Stimulated activated CD8-positive, alpha-beta memory T cell treated with anti-CD3 and anti-CD28 coated beads, Interleukin-4, amount 100 ng/mL, for 24 hours (primary cell): ENCODE measurements at places on chromosomes 1 and 21.

DNA sequence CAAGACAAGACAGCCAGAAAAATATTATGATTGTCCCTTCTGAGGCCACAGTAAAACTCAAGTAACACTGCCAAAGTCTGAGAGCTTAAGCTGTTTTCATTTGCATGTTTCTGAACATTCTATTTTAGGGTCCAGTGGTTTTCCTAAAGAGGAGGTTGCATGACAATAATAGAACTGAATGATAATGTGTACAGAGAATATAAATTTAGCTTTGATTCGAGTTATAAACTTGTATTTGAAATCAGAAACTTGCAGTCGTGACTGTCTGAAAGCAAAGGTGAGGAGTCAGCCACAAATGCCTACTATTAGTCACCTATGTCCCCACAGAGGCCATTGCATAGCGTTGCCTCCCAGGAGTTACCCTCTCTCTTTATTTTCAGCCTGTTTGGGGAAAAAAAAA is 363.1 kb upstream of the ADGRL2 start:
- no peak for DNase-seq

GRCh38 chr1:166136222-166136621 is 30.6 kb downstream of the FAM78B start:
- no peak for DNase-seq

- no peak for DNase-seq
Observed at GRCh38 chr1:25610822-25611630, 5.6 kb upstream of the MAN1C1 start.

- DNase-seq = no peak
Observed at GRCh38 chr1:10402729-10403274, 3.9 kb downstream of the PGD start.

- DNase-seq = no peak
Observed at GRCh38 chr1:76291737-76292136, 217.2 kb downstream of the ST6GALNAC3 start.

GRCh38 chr1:119653839-119654170 is 5.7 kb upstream of the ZNF697 start:
- no peak for DNase-seq

DNA sequence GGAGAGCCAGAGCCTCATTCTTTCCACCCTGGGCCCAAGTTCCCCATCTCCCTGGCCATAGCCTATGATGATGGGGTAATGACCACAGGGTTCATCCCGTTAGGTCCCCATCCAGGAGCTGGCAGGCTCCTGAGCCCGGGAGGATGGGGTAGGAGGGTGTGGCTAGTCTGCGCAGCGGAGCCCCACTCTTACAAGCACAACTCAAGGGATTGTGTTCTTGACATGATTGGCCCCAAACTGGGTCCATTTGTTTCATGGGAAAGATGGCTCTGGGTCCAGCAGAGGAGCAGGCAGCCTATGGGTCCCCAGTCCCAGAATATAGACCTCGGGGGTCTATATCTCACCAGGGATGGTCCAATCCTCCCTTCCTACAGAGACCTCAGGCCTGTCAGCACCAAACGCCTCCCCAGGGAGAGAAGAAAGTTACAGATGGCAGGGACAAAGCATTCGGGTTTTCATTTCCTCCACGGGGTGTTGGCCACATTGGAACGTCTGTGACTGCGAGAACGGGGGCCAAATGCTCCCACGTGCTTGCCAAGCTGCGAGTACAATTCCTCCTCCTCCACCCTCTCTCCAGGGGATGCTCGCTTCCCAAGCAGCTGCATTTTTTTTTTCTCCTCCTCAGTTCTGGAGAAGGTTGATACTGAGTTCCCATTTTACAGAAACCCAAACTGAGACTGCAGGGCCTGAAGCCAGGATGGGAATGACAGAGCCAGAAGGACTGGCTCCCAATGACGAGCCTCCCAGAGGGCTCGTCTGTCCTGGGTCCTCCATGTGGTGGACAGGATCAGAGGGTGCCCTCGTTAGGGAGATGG is 71.0 kb downstream of the DHRS3 start:
- no peak for DNase-seq

- DNase-seq = no peak
Observed at GRCh38 chr1:227959325-227959860, 11.7 kb upstream of the WNT9A start.

DNA sequence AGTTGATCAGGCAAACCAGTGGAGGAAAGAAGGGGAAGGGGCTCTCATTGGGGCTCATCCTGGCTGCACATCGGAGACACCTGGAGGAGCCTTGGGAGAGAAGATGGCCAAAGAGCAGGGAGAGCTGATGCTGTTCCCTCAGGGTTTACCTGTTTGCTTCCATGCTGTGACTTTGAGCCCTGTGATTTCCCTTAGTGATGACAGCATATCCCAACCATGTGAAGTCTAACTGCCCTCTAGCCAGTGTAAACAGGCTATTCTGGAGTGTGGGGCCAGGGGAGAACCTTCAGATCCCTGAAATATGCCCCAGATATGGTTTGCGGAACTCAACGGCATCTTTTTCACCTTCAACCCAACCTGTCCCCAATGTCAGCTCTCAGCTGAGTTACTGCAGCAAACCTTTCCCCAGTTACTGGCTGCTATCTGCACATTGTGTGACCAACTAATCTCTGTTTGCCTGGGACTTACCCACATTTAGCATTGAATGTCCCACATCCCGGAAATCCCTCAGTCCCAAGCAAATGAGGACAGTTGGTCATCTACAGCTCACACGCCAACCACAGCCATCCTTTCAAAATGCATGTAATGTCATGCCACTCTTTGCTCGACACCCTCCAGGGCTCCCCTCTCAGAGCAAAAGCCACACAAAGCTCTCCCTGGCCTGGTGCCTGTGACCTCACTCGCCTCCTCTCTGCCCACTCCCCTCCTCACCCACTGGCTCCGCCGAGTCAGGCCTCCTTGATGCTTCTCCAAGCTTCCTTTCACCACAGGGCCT is 242.3 kb downstream of the KCNJ6 start:
- no peak for DNase-seq
